CD4-positive, alpha-beta T cell treated with Interleukin-6 at 100 ng/mL for 8 hours (primary cell): ENCODE measurements at places on chromosomes 11 and 22.
A peak's percentile ranks its signal among the peaks of the same experiment; 100 is the strongest.

- DNase-seq, result no peak
These were observed 522 bp downstream of the CORO1B start for GRCh38 chr11:67442504-67443404.

DNA sequence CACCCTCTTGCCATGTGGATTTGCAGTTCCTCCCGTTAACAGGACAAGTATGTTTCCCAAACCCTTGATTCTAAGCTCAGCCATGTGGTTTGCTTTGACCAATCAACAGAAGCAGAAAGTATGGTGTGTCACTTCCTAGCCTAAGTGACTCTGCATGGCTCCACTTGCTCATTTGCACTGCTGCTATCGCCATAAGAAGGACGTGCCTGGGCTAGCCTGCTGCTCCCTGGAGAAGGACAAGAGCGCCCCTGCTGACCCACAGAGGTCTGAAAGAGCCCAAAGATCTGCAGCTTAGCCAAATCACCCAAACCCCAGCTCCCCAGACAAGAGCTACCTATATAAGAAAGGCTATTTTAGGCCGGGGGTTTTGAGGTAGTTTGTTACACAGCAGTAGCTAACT is 18.0 kb downstream of the TBRG1 start:
- no peak for DNase-seq

DNA sequence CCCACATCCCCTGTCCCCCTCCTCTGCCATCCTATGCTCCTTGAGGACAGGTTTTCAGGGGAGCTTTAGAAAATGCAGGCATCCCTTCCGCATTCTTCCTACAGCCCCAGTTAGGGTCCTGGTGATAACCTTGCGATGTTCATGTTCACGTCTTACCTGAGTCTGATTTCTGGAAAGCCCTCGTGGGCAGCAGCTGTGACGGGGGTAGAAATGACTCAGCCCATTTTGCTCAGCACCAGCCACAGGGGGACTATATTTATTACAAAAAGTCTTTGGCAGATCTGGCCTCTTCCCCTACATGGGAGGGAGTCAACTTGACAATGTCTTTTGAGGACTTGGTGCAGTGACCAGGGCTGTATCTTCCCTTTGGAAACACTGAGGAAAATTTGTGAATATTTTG is 12.3 kb downstream of the PKNOX2 start:
- no peak for DNase-seq

DNA sequence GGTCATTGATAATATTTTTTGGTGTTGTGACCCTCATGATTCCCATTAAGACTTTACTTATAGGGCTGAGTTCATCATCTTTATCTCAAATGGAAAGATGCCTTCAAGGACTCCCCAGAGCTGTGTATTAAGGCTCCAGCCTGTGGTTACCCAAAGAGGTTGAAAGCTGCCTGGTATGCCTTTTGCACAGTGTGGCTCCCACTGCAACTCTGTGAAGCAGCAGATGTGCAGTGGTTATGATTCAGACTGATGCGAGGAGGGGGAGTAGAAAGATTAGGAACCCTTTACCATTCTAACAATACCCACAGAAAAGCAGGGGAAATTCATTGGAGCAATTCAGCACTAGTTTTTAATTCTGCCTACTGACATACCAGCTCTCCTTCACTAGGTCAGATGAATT is 560.0 kb downstream of the INSC start:
- no peak for DNase-seq

GRCh38 chr11:110349138-110349996 is 53.0 kb upstream of the RDX start:
- DNase-seq, result peak; percentile 3
